ENCODE measurements at places on chromosomes 3 and 15.

GRCh38 chr3:107589454-107589853, 66.7 kb downstream of the BBX start:
- no peak for DNase-seq

DNA sequence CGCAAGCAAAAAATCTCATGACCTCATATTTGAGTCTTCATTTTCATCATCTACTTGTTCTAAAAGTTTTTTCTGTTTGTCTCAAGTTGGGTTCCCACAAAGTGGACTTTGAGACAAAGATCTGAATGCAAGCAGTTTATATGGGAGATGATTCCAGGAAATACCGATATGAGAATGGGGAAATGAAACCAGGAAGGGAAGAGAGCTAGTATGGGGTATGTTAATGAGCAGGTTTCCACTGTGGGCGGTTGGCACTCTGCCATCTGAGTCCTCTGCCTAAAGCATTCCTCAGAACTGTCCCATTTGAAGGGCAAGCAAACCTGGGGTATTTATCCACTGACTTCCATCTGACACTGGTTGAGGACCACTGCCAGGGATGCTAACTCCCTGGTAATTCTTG, 8.8 kb downstream of the ADPRH start:
- no peak for DNase-seq

GRCh38 chr15:89171136-89172072, 50.0 kb downstream of the RLBP1 start:
- DNase-seq = no peak

GRCh38 chr3:64684715-64685261, 3.0 kb downstream of the ADAMTS9 start:
- DNase-seq = no peak

GRCh38 chr15:74213858-74214284, 11.3 kb upstream of the STRA6 start:
- DNase-seq = no peak

GRCh38 chr3:14224895-14225294, 46.3 kb downstream of the LSM3 start:
- DNase-seq = no peak

- no peak for DNase-seq
Observed at GRCh38 chr3:129656659-129657247, 50.3 kb upstream of the PLXND1 start.

GRCh38 chr3:50550079-50550736, 17.3 kb downstream of the C3orf18 start:
- no peak for DNase-seq

GRCh38 chr15:44426975-44427755, at the start of gene CTDSPL2:
Gene CTDSPL2 (plus strand): TSS chr15:44427629. CDS start chr15:44459015, 31,386 bp downstream.
- peak; percentile 62 for DNase-seq

GRCh38 chr15:97903971-97904572, 56.4 kb upstream of the ARRDC4 start:
- no peak for DNase-seq

GRCh38 chr3:84125760-84126159, 833.0 kb upstream of the CADM2 start:
- DNase-seq = no peak

DNA sequence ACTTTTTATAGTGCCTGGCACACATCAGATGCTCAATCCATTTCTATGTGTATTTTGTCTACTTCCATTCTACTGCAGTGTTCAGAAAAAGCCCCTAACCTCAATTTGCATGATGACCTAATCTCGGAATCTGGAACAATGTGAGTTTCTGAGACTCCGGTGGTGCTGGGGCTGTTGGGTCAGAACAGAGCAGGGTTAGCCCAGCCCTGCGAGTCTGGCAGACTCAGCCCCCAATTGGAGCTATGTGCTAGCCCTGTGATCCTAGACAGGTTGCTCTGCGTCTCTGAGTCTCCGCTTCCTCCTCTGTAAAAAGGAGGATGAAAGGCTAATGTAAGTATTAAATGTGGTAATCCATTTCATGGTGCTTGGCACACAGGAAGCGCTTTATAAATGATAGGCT, 95.0 kb upstream of the ICE2 start:
- no peak for DNase-seq

DNA sequence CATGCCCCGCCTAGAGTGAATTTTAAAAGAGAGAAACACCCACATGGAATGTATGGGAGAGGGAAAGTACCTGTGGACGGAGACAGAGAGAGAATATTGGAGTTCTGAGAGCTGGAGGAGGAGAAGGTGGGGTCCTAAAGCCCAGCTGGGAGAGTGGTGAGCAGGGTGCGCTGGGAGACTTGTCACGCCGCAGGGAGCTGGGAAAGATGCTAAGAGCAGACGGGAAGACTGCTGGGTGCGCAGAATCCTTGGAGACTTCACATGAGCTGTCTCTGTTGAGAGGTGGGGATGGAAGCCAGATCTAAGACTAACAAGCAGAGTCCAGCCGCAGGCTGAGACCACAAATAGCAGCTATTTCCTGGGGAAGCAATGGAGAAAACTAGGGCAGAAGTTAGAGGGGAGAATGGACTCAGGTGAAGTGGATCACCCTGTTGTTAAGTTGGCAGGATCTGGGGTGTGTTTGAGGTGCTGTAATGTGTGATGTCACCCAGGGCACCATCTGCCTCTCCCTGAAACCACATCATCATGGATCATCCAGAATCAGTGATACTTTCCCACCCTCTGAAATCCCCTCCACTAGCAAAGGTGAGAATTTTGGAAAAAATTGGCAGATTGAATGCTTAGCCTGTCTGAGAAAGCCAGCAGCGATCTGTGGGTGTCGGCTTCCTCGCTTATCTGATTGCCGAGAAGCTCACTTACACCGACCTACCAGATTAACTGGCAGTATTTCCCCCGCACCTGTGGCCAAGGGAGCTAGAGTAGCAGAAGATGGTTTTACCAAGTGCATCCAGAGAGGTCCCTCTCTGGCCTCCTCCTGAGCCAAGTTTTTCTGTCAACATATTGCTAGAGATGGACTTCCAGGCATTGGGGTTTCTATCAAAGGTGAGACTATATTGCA, 174.8 kb upstream of the BHLHE40 start:
- DNase-seq = no peak

DNA sequence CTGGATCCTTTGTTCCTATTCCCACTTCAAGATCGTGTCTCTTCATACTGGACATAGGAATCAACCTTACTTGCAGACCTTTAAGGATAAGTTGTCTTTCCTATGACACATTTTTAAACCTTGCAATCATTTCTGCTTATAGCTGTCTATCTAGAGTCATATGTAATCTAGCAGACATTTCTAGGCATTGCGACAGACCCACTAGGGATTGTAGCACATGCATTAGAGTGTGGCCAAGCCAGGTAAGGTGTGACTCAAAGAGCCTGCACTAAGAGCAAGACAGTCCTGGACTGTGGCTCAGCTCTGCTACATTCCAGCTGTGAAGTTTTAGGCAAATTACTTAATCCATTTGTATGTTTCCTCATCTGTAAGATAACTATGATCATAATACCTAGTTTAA, 38.8 kb upstream of the BFSP2 start:
- no peak for DNase-seq

- DNase-seq = no peak
Observed at GRCh38 chr3:142027735-142028134, 121.6 kb downstream of the TFDP2 start.

DNA sequence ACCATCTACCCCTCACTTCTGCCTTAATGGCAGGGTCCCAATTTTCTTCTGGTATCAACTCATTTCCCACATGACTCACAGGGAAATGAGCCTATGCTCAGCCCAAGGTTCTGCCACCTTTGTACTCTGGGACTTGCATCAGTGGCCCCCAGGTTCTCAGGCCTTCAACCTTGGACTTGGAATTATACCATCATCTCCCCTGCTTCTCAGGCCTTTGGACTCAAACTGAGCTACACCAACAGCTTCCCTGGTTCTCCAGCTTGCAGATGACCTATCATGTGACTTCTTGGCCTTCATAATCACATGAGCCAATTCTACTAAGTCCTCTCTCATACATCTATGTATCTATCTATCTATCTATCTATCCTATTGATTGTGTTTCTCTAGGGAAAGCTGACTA, 149.5 kb downstream of the PLCH1 start:
- no peak for DNase-seq

GRCh38 chr3:178159691-178160220, 376.5 kb upstream of the KCNMB2 start:
- DNase-seq = no peak

DNA sequence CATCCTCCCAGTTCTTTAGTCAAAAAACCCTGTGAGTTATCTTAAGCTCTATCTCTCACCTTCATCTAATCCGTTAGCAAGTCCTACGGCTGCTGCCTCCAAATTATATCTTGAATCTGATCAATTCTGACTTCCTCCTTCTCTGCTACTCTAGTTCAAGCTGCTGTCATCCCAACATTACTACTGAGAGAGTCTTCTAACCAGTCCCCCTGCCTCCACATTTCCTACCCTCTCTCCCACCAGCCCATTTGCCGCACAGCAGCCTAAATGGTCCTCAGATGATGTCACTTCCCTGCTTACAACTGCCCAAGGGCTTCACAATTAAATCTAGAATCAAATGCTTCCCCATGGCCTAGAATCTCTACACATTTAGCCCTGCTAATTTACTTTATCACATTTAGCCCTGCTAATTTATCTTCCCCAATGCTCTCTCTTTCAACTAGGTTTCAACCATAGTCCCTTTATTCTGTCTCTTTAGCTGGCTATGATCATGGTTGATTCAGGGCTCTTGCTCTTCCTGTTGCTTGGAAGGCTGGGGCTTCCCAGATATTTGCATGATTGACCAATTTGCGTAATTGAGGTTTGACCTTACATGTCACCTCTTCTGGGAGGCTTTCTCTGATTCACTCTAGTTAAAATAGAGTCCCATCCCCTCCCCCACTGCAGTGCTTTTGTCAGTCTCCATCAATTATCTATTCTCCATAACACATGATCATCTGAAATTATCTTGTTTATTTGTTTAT, 11.0 kb upstream of the ARL14 start:
- DNase-seq = no peak

DNA sequence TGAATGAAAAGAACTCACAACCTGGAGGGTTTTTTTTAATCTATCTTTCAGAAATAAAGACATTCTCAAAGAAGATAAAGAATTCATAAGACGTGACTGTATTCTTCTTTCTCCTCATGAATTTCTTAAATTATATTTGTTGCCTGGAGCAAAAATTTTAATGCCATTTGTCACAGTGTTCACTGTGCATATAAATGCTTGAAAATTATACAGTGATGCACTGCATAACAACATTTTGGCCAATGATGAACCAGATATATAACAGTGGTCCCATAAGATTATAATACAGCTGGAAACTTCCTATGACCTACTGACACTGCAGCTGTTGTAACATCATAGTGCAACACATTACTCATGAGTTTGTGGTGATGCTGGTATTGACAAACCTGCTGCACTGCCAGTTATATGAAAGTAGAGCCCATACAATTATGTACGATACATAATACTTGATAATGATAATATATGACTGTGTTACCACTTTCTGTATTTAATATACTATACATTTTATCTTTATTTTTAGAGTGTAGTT, 67.3 kb downstream of the P2RY1 start:
- no peak for DNase-seq

DNA sequence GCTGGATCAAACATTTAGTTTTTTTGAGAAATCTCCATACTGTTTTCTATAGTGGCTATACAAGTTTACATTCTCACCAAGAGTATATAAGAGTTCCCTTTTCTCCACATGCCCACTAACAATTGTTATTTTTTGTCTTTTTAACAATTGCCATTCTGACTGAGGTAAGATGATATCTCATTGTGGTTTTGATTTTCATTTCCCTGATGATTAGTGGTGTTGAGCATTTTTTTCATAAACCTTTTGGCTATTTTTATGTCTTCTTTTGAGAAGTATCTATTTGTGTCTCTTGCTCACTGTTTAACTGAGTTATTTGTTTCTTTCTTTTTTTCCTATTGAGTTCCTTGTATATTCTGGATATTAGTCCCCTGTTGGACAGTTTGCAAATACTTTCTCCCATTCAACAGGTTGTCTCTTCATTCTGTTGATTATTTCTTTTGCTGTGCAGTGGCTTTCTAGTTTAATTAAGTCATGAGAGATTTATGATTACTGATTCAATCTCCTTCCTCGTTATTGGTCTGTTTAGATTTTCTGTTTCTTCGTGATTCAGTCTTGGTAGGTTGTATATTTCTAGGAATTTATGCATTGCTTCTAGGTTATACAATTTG, 6.7 kb upstream of the RNF13 start:
- DNase-seq = no peak

DNA sequence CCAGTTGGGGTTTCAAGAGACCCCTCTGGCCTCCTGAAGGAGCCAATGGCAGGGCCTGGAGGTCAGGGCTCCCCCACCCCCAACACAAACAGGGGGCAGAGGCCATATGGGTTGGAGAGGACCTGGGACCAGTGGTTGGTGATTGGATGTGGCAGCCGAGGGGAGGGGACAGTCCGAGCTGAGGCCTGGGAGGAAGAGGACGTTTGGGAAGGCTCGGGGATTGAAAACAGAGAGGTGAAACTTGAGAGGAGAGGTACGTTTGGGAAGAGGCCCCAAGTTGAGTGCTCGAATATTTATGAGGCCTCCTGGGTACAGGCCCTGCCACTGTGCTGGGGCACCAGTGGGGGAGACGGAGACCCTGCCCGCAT, 53.7 kb downstream of the DNAJB8 start:
- no peak for DNase-seq
